Germinal center (tissue), 1 donor: ENCODE measurements at places on chromosomes 6 and 20.

DNA sequence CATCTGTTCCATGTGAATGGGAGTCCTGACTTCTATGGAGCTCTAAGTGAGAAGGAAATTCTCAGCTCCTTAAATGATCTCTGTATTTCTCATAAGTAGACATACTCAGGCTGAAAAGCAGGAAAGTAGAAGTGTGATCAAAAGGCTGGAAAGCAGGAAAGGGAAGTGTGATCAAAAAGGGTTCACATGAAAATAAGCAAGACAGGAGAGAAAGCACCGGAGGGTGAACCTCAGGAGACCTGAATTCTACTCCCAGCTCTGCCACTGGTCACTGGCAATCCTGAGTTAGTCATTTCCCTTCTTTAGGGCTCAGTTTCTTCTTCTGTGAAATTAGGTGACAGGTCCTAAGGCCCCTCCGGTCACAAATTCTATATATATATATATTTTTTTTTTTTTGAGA is 55.5 kb upstream of the TRERF1 start:
- DNase-seq, result no peak

GRCh38 chr20:19519466-19519865 is 238.6 kb upstream of the RIN2 start:
- DNase-seq, result no peak

GRCh38 chr6:152642578-152643375 is 5.6 kb upstream of the SYNE1 start:
- DNase-seq, result peak; percentile 37

DNA sequence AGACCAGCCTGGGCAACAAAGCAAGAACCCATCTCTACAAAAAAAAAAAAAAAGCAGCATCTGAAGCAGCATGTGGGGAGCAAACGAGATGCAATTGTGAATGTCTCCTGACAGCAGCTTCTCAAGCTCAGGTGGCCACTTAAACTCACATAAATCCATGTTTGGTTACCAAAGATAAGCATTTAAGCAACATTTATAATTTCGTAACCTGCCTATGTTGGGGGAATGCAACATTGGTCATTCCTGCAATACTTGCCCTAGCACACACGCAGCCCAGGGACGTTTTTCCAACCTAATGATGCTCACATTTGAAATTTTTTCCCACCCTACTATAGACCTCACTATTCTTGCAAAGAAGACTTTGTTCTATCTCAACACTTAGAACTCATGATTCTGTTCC is 113.3 kb downstream of the ZFP64 start:
- no peak for DNase-seq

- DNase-seq, result no peak
Measured at GRCh38 chr6:36232172-36232571, 35.6 kb downstream of the BRPF3 start.

DNA sequence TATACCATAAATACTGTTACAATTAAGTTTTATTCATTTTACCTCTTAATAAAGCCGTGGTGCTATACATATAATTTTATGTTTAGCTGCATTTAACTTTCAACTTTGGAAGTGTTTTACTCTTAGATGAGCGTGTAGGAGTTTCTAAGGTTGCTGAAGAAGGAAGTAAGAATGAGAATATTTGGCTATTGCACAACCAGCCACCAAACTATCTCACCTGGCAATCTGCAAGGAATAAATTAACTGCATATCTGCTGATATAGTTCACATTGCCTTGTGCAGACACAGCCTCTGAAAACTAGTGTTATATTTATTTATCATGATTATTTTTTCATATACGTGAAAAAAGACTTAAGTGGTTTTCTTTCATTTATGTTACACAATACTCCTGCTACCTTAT is 230.4 kb downstream of the PLCB1 start:
- DNase-seq, result no peak
